Cortex of kidney (tissue), 1 donor: ENCODE measurements at places on chromosomes 2 and 18.

- no peak for DNase-seq
These were observed 99.1 kb upstream of the FAM110C start for GRCh38 chr2:145407-145806.

DNA sequence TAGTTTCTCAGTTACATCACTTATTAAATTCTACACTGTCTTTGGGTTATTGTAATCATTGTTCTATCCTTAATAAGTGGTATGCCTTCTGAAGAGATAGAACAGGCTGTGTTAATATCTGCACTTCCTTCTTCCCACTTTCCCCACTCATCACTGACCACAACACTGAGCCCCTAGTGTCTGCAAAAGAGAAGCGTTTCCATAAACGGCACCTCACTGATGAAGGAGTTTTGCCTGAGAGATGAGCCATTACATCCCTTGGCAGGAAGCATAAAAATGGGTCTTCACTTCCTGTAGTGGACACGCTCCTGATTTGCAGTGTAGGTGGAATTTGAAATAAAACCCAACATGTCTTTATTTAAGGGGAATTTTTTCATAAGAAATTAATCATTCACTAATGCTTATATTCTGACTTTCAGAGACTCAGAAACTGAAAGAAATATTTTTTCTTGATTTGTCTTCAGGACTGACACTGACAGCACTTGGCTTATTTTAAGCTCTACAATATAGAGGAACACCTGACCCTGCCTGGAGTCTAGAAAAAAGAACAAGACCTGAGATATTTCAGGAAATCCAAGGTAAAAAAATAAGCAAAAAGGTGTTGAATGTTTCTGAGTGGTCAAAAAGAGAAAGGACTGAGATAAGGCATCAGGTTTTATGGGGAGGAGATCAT is 275.3 kb downstream of the RAD51AP2 start:
- DNase-seq: no peak

- no peak for DNase-seq
These were observed 202.4 kb downstream of the FHOD3 start for GRCh38 chr18:36499938-36500337.

DNA sequence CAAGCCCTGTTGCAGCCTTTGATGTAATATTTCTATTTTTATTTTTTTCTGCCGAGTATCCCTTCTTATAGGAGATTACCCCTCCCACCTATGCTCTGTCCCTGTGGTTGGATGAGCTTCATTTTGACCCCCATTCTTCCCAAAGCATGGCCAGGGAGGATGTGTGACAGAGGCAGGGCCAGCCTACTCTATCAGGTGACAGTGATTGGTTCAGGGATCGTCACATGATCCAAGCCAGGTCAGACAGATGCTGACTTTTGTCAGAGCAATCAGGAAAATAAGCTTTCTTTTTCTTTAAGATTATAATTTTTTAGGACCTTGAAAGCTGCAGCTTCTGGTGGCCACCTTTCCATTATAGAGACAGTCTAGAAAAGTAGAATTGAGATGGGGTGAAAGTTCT is 314.3 kb downstream of the NUP35 start:
- no peak for DNase-seq

- DNase-seq: no peak
These were observed 47.0 kb downstream of the C2orf76 start for GRCh38 chr2:119319593-119319992.

DNA sequence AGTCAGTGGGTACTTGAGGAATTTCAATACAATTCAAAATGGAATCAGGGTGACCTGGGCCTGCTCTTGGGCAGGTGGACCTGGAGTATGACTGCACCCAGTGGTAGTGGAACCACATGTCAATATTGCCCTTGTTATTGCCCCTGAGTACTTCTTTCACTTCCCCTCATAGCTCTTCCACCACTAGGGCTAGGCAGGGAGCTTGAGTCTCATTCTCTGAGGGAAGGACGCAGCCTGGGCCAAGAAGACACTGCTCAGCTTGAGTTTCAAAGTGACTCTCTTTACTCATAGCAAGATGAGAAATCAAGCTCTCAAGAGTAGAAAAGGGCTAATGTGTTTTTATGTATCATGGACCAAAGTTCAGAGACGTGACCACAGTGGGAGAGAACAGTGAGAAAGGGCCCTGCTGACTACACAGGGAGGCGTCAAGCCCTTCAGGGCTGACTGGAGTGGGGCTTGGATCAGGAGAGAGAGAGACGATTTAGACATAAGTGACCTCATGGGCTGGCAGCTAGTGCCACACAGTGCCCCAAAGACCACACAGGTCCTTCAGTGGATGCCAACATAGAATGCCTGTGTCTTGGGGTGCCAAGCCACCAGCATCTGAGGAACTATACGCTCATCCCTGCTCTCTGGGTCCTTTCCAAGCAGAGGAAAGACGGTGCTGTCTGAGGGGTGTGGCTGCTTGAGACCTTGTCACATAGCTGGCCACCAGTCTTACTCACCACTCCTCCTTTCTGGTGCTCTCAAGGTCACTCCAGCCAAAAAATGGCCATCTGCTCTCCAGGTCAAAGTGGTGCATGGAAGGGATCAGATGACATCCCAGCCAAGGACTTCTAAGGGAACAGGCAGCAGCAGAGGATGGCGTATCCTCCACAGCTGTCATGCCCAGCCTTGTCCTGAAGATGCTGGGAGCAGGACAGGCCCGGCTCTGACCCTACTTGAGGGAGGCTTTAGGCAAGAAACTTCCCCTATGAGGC is 13.0 kb downstream of the PTMA start:
- DNase-seq: no peak

- DNase-seq: no peak
These were observed 193.7 kb downstream of the STK39 start for GRCh38 chr2:168053676-168054075.

- no peak for DNase-seq
These were observed 489.6 kb downstream of the SLC4A3 start for GRCh38 chr2:220117025-220117424.

DNA sequence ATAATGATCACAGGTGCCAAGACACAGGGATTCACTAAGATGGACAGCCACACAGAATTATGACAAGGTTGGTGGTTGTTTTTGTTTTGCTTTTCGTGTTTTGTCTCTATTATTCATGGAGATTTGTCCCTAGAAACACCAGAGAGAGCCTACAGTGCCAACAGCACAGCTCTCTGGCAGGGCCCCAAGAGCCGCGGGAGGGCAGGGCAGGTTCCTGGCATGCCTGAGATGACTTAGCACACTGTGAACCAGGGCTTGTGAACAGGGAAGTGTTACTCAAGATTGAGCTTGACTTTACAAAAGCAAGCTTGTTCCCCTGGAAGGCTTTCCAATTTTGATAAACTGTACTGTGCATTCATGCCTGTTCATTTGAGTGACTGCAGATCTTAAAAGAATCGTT is 437.4 kb upstream of the SALL3 start:
- DNase-seq: no peak

- no peak for DNase-seq
These were observed 98.6 kb upstream of the CABLES1 start for GRCh38 chr18:23036660-23037201.

DNA sequence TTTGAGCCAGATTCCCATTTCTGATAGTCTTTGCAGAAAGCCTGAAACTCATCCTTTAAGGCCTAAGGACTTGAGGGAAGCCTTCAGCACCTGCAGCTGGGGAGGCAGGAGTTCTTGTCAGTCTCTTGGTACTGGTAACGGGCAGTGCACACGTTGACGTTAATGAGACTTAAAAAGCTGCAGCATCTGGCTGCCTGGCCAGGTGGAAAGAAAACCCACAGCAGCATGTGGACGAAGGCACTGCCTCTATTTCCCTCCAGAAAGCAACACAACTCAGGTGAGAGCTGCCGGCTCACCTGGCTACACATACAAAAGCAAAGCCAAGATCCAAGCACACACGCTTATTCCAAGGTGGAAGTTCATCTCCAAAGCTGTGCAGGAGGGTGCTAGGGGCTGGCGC is 178.8 kb downstream of the ANAPC1 start:
- DNase-seq: no peak

GRCh38 chr2:205754924-205755321 is 72.6 kb downstream of the NRP2 start:
- no peak for DNase-seq

GRCh38 chr2:134218930-134219658 is 34.8 kb upstream of the MGAT5 start:
- DNase-seq: no peak

- DNase-seq: no peak
These were observed 193.3 kb downstream of the SLC4A3 start for GRCh38 chr2:219820767-219821166.

DNA sequence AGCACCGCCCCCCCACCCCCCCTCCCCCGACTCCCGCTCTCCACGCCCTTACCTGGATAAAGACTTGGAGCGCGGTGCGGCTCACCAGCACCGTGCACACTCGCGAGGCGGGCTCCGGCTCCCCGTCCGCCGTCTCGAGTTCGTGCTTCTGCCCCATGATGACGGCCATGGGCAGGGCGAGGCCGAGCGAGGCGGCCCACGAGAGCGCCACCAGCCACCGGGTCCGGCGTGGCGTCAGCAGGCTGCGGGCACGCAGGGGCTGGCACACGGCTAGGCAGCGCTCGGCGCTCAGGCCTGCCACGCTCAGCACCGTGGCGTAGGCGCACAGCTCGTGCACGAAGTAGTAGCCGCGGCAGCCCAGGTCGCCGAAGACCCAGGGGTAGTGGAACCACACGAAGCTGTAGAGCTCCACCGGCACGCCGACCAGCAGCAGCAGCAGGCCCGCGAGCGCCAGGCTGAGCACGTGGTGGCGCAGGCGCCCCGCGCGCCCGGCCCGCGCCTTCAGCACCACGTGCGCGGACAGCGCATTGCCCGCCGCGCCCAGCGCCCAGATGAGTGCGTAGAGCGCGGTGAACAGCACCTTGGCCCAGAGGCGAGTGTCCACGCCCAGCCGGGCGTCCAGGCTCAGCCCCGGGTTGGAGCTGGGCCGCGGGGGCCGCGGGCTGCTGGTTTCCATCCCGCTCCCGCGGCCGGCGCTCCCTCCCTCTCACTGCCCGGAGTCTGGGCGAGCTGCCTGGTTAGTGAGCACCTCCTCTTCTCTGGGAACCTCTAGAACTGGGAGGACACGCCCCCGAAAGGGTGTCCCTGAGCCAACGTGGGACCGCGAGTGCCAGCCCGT is at the start of gene NTSR2:
TSS of gene NTSR2 (minus strand) at position 742 of the 838 bp plus-strand sequence. CDS start at position 676, 66 bp downstream.
- no peak for DNase-seq

DNA sequence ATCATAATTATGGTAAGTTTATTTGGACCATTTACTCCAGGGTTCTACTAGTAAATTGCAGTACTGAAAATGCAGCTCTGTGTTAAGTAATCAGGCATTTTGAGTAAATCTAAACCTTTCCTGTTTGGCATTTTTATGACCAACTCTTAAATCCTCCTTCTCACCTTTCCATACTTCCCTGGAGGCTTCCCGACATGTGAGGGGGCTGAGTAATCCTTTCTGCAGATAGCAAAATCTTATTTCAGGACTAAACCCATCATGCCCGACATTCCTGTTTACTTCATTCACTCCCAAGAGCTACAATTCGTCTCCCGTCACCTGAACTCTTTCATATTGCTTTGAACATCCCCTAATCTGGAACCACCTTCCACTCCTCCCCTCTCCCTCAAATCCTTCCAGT is 296.6 kb downstream of the IKZF2 start:
- no peak for DNase-seq

DNA sequence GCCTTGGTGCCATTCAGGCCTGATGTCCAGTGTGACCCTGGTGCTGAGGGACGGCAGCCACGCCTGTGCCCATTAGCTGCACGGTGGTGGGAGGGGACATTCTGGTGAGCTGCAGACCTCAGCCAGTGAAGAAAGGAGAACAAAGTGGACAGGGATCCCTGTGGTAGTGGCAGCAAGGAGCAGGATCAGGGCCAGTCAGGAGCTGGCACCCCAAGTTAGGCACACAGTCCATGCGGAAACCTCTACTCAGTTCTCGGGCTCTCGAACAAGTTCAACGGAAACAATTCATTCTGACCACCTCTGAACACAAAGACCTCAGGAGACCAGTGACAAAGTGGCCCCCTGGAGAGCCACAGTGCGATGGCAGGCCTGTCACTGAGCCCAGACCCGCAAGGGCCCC is 30.1 kb downstream of the COA5 start:
- DNase-seq: no peak

GRCh38 chr2:172496160-172496608 is 59.7 kb upstream of the PDK1 start:
- no peak for DNase-seq

GRCh38 chr2:44880125-44880483 is 61.4 kb upstream of the SIX3 start:
- DNase-seq: no peak

GRCh38 chr18:36035253-36035652 is 32.1 kb downstream of the RPRD1A start:
- no peak for DNase-seq

DNA sequence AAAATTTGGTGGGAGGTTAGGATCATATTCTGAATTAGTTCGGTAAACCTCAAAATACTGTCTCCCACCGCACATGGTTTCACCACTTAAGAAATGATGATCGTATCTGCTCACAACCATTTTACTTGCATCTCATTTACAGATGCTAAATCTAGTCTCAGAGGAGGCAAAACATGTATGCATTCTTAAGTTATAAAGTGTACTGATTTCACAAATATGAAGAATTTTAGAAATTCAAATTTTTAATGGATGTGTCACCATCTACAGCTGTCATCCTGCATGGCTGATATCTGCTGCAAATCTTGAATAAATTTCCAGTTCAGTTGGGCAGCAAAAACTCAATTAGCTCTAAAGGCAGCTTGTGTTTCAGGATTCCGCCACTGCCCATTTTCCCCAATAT is 243.3 kb upstream of the KCNJ3 start:
- DNase-seq: no peak

GRCh38 chr2:56232912-56233311 is 49.1 kb downstream of the CCDC85A start:
- no peak for DNase-seq

GRCh38 chr2:96265349-96265839 is 403 bp downstream of the TMEM127 start:
- no peak for DNase-seq

- no peak for DNase-seq
These were observed 290.8 kb upstream of the MYT1L start for GRCh38 chr2:2621855-2622254.

GRCh38 chr2:207119048-207119447 is 46.7 kb downstream of the KLF7 start:
- DNase-seq: no peak

GRCh38 chr2:53969285-53969967 is 1.4 kb downstream of the PSME4 start:
- no peak for DNase-seq

- peak; percentile 55 for DNase-seq
These were observed at the start of the genes GPATCH11 and HEATR5B for GRCh38 chr2:37083873-37084794. GPATCH11 (plus strand) TSS chr2:37084518; CDS start chr2:37088382, 3,864 bp downstream. HEATR5B (minus strand) TSS chr2:37084372; CDS start chr2:37083414, 958 bp downstream.

GRCh38 chr2:203871371-203871983 is 3.9 kb downstream of the CTLA4 start:
- DNase-seq: no peak

DNA sequence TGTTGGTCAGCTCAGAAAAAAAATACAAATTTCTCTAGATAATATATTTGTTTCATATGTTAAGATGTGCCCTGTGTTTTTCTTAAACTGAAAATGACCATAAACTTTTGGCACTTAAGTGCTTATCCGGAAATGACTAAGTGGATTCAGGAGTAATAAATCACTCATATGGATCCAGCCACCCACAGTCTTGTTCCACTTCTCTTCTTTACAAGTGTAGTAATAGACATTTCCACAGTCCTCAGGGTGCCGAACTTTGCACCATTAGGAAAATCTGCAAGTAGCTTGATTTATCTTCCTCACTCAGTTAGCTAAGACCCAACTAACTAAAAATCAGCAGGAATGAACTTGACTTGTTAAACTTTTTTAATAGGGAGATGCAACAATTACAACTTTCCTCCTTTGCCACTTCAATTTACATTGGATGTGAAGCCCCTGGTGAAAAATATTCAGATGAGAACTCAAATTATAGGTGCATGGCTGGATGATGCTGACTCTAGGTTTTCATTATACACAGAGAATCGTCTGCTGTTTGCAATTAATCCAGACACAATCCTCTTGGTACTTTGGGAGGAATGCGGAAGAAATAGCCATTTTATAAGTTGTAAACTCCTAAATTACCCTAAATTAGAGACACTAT is 322.5 kb downstream of the ARHGAP15 start:
- no peak for DNase-seq
